Epithelial cell of umbilical artery (primary cell): ENCODE measurements at places on chromosomes 2 and 18. TPM values are rescaled to one million over a fixed set of nuclear protein-coding genes. Genes with fewer than 3 reads are reported as not detected.

The BCL2 gene
- total RNA-seq: 1.6 and 2.0 TPM in 2 replicates

The CCDC142 gene
- total RNA-seq: 13.6 and 22.9 TPM in 2 replicates

The NTSR2 gene
- total RNA-seq: not detected in 2 replicates

The ABCB11 gene
- 0.65 and 1.1 TPM in 2 replicates for total RNA-seq

The C2orf78 gene
- not detected in 2 replicates for total RNA-seq

The GATA6 gene
- total RNA-seq: 7.6 and 8.1 TPM in 2 replicates

The TMEM200C gene
- 2.3 and 2.6 TPM in 2 replicates for total RNA-seq

The HOXD13 gene
- total RNA-seq: under 0.01 TPM in 1 of 2 replicates, not detected in the other

The HJURP gene
- 23.1 and 26.0 TPM in 2 replicates for total RNA-seq

The TNS1 gene
- total RNA-seq: 9.1 and 19.8 TPM in 2 replicates

The TCF23 gene
- total RNA-seq: not detected in 2 replicates

The CFAP65 gene
- not detected in 2 replicates for total RNA-seq

The ZNF396 gene
- 0.32 and 0.76 TPM in 2 replicates for total RNA-seq

The RNF144A gene
- 9.9 and 13.6 TPM in 2 replicates for total RNA-seq

The BCL11A gene
- under 0.01 TPM in 2 replicates for total RNA-seq

The ZBTB7C gene
- not detected in 2 replicates for total RNA-seq

The CHRNG gene
- not detected in 2 replicates for total RNA-seq

The CGREF1 gene
- total RNA-seq: 3.6 and 4.7 TPM in 2 replicates

The TMEFF2 gene
- total RNA-seq: under 0.01 and 0.15 TPM in 2 replicates

The SLC9A4 gene
- total RNA-seq: not detected in 2 replicates

The SCYGR8 gene
- total RNA-seq: not detected in 2 replicates

The CNNM3 gene
- 5.9 and 6.2 TPM in 2 replicates for total RNA-seq

The PARD6G gene
- 0.46 and 0.97 TPM in 2 replicates for total RNA-seq

The PRKAG3 gene
- total RNA-seq: not detected in 2 replicates

The MAP3K19 gene
- total RNA-seq: not detected in 2 replicates

The TXNDC2 gene
- total RNA-seq: not detected in 2 replicates

The UPP2 gene
- total RNA-seq: not detected in 2 replicates

The LOXL3 gene
- 2.9 and 4.4 TPM in 2 replicates for total RNA-seq

The LIPG gene
- total RNA-seq: 88.9 and 150 TPM in 2 replicates

The SPATA3 gene
- total RNA-seq: not detected in 2 replicates

The SALL3 gene
- total RNA-seq: not detected in 2 replicates

The WIPF1 gene
- total RNA-seq: 7.1 and 8.1 TPM in 2 replicates

The SLC5A7 gene
- not detected in 2 replicates for total RNA-seq

The TEX44 gene
- total RNA-seq: not detected in 2 replicates

The KCNF1 gene
- 2.3 TPM in 1 of 2 replicates, not detected in the other for total RNA-seq

The CRYBA2 gene
- not detected in 2 replicates for total RNA-seq
